NT2/D1 (cell line): ENCODE measurements at places on chromosomes 6 and 20.

DNA sequence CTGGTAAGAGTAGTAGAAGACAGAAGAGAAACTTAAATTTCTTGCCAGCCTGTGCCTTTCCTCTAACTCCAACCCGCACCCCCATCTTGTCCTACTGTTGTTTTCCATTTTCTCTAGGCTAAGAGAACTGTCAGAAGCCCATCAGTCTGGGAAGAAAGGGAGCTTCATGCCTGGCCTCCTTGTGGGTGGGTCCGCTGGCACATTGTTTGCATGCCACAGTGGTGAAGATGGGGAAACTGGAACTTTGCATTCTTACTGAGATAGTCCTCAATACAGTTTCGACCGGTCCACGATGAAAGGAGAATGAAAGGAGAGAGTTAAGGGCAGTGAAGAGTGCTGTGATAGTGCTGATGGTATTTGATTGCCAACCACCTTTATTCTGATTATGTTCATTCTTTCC lies 103.1 kb downstream of the TCP11 start:
- DNase-seq: no peak

DNA sequence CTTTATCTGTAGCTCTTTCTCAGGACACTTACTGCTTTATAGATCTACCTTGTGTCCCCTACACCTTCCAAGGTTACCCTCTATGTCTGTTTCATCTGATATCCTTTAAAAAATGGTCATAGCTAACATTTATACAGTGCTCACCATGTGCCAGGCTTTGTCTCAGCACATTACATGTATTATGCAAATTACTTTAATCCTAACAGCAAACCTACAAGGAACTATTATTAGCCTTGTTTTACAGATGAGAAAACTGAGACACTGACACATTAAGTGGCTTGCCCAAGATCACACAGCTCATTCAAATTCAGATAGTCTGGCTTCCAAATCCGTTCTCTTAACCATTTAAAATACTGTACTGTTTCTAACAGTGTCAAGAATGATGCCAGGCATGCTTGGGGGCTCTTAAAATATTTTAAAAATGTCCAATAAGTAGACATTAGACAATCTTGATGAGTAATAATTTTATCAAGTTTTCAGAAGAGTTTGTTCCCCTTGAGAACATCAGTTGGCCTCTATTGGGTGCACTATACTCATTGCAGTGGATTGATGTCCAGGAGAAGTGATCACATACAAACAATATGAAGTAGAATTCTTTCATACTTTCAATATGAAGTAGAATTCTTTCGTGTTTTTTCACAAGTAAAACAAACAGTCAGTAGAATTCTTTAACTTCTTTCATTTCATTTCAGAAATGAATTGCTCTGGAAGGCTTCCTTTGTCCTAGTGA lies 69.6 kb downstream of the DNAH8 start:
- DNase-seq: no peak

DNA sequence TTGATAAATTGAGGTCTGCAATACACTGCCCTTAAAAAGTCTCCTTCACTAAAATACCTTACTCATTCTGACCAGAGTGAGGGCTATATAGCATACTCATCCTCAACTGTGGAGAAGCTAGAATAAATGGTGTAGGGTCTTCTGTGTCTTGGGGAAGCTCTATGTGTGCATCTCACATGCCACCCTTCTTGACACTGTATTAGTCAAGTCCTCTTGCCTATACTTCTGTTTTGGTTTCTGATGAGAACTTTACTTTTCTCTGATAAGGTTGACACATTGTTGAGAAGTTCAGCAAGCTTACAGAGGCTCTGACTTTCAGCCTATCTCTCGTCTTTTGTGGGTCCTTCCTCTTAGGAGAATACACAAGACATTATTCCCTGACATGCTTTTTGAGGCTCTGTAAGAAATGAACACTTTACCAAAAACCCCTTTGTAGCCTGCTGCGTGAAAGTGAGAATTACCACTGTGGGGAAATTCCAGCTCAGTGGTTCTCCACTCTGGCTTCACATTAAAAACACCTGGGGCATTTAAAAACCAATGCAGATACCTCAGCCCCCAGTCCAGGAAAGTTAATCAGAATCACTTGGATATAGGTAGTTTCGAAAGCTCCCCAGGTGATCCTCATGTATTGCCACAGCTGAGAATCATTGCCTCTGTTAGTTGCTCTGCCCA lies 372.1 kb upstream of the HS3ST5 start:
- no peak for DNase-seq

- no peak for DNase-seq
These were observed 6.7 kb upstream of the KHDC1L start for GRCh38 chr6:73231986-73232391.

DNA sequence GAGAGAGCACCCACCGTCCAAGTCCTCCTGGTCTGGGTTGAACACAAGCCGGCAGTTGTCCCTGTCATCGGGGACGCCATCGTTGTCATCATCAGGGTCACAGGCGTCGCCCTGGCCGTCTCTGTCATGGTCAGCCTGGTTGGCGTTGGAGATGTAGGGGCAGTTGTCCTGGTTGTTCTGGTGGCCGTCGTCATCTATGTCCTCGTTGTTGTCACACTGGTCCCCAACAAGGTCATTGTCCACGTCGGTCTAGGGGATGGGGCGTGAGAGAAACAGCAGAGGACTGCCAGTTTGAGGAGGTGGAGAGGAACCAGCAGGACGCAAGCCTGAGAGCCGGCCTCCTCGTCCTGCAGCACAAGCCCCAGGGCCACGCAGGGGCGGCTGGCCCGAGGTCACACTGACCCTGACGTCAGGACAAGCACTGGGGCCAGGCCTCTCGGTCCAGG lies 28.5 kb downstream of the THBS2 start:
- no peak for DNase-seq

DNA sequence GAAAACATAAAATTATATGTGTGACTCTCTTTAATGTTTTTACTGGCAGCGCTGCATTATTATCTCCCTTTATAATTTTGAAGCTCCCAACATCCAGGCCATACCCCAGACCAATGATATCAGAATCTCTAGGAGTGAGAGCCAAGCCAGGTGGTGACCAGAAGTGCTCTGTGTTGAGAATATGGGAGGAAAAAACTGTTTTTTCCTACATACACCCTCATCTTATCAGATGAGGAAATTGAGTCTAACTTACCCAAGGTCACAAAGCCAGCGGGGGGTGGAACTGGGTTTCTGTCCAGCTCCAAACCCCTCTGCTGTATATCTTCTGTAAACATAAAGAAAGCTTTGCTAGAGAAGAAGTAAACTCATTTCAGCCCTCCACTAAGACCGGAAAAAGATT lies 42.5 kb downstream of the LY86 start:
- DNase-seq: no peak

DNA sequence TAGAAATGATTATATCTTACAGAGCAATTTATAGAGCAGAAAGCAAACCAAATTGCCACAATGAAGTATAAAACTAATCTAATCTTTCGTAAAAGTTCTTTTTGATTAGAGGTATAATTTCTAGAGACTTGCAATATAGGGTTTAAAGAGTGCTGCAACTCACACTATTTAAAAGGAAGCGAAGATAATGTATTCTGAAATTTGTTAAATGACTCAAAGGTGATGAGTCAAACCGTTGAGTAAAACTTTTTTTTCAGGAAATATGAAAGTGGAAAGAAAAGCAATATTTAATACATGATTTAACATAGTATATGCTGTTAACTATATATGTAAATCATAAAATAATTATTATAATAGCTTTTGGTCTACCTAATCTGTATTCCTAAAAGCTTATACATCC lies 133.6 kb downstream of the SYNE1 start:
- DNase-seq: no peak

GRCh38 chr6:156933201-156934068 lies 156.3 kb downstream of the ARID1B start:
- no peak for DNase-seq

GRCh38 chr6:45184937-45185336 lies 143.2 kb upstream of the RUNX2 start:
- no peak for DNase-seq

GRCh38 chr20:50928469-50928868 lies 2.8 kb downstream of the ADNP start:
- DNase-seq: no peak

GRCh38 chr20:21821358-21821757 lies 115.9 kb downstream of the PAX1 start:
- DNase-seq: no peak

DNA sequence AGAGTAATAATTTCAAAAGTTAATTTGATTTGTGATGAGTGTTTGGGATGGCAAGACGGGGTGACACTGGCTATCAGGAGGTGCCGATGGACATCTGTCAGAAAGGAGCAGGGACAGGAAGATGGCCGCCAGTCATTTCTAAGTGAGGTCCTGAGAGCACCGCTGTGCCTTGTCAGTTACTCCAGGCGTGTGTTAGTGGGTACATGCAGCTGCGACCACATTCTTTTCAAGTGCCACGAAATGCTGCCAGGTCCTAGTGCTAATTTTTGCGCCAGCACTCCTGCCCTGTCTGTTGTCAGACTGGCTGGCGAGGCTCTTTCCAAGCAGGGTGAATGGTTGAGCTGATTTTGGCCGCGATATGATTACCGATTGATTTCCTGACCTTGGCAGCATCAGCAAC lies 64.6 kb upstream of the INSM1 start:
- DNase-seq: no peak

- no peak for DNase-seq
These were observed 15.6 kb upstream of the DAAM2 start for GRCh38 chr6:39776581-39776980.

- no peak for DNase-seq
These were observed 127.4 kb upstream of the MAP3K7 start for GRCh38 chr6:90714319-90714718.

DNA sequence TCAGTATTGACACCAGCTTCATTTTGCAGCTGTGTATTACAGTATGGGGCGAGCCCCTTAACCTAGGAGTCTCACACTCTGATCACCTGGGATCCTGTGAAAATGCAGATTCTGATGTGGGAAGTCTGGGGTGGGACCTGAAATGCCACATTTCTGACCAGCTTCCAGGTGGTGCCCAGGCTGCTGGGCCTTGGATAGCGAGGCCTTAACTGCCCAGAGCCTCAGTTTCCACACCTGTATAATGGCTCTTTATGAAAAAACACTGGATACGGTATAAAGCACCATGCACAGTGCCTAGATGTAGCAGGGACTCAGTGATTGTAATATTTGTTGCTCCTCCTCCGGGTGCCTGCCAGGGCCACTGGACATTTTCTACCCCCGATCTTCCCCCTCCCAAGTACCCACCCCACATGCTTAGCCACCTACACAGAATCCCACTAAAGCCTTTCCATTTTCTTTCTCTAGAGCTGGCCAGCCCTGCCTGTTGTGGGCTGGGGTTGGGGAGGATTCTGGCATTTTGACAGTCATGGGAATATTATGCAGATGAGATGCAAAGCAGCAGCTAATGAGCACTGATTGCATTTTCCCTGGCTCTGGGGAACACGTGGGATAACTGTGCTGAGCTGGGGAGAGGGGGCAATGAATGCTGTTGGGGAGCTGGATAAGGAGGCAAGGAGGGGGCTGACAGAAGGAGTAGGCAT lies 44.8 kb downstream of the SPDEF start:
- no peak for DNase-seq

GRCh38 chr20:44609516-44610312 lies 27.3 kb downstream of the PKIG start:
- peak; percentile 84 for DNase-seq

- DNase-seq: no peak
These were observed 184.7 kb upstream of the HSF2 start for GRCh38 chr6:122214605-122215318.

GRCh38 chr20:17403461-17403860 lies 127.7 kb downstream of the BFSP1 start:
- no peak for DNase-seq

- no peak for DNase-seq
These were observed 6.6 kb upstream of the ANGPT4 start for GRCh38 chr20:922781-923180.

- no peak for DNase-seq
These were observed 72.4 kb upstream of the GTSF1L start for GRCh38 chr20:43799150-43799711.

- DNase-seq: no peak
These were observed 37.6 kb upstream of the GFOD1 start for GRCh38 chr6:13524801-13525508.

DNA sequence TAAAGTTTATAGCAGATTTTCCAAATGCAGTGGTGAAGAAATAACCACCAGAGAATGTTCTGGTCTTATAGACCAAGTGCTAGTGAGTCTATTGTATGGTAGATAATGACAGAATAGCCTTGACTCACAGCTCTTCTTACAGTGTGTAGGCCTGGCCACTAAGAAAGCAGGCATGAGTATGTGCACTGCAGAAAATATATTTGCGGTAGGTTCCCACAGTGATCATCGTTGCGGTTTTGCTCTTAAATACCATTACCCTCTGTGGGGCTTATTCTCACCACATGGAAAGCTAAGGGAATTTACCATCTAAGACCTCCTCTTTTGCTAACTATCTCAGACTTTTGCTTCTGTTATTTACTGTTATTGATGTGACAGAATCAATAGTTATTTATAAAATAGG lies 212.3 kb upstream of the SYNDIG1 start:
- no peak for DNase-seq

DNA sequence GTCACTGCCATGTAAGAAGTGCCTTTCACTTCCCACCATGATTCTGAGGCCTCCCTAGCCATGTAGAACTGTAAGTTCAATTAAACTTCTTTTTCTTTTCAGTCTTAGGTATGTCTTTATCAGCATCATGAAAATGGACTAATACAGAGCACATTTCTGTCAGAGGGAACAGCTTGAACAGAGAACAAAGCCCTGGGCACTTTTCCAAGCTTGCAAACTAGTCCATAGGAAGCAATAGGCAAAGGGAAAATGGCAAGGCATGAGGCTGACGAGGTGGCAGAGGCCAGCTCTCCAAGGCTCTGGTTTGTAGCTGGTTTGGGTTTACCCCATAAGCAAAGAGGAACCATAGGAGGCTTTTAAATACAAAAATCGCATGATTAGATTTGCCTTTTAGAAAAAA lies 185.1 kb upstream of the HDDC2 start:
- DNase-seq: no peak

GRCh38 chr6:132382630-132383175 lies 18.6 kb downstream of the MOXD1 start:
- DNase-seq: no peak

- no peak for DNase-seq
These were observed 142.8 kb upstream of the AKAP12 start for GRCh38 chr6:151096691-151097606.

- no peak for DNase-seq
These were observed 41.7 kb upstream of the PRELID3B start for GRCh38 chr20:59084041-59084850.
